ENCODE measurements at places on chromosomes 13 and 19. TPM values are rescaled to one million over a fixed set of nuclear protein-coding genes. Genes with fewer than 3 reads are reported as not detected.

TTYH1 gene
- polyA plus RNA-seq, result 0.17 TPM

USHBP1 gene
- polyA plus RNA-seq, result not detected

- no peak for DNase-seq
Observed at GRCh38 chr13:46569456-46569855, 16.5 kb downstream of the LRCH1 start.

DNA sequence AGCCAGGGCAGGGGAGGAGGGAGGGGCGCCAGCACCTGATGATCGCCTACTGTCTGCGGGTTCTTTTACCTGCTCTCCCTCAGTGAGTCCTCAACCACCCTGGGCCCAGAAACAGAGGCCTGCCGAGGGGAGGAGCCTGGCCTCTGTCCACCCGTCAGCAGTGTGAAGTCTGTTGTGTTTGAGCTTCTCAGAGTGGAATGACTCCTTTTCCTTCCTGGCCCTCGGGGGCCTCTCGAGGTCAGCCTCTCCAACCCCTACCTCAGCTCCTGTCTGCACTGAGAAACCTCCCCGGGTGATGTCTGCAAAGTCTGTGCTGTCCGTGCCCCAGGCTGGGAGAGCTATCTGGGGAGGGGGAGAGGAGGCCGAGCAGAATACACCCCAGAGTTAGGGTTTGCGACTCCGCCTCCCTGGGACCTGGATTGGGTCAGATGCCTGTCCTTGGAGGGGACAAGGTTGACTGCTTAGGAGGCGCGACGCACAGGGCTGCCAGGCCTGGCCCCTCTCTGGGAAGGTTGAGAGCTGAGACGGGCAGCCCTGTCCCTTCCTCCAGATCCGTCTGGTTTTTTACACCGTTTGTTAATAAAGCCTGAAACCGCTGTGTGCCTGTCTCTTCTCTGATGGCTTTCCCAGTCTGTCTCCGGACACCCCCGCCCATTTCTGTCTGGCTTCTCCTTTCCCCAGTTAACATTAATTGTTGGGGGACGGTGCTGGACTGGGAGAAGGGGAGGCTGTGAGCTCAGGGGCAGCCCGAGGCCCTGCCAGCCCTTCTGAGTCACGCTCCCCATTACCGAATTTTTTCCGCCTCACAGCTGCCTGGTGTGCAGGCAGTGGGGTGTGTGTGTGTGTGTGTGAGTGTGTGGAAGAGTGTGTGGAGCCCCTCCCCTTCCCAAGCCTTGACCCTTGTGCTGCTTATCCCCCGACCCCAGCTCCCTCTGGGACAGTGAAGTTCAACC lies 989 bp upstream of the SSC5D start:
- no peak for DNase-seq

GRCh38 chr19:54888239-54888638 lies 14.2 kb downstream of the FCAR start:
- no peak for DNase-seq

DNA sequence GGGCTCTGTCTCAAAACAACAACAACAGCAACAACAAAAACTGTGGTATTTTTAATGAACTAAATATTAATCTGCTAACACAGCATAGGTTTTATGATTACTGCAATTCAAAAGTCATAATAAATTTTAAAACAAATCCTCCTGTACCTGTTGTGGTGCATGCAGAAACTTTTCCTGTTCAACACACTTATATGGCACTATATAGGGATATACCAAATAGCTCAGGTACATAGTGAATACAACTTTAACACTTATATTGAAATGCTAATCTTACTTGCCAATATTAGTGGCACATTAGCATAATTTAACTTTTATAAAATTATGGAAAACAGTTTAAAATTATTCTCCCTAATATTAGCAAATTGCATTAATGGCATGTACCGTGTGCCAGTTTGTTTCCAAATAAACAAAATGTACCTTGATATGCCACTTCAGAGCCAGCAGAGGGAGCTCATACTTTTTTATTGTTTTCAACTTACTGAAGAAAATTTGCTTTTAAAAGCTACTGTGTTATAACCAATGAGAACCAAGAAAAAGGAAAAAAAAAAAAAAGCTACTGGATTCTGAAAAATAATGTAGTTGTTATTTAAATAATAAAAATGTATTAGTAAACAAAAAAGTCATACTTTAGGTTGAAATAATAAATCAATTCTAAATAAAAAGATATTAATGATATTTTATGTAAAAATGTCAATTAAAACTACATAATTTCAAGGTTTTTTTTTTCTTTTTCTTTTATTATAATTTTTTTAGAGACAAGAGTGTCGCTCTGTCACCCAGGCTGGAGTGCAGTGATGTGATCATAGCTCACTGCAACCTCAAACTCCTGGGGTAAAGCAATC lies 18.0 kb upstream of the RBM26 start:
- peak; percentile 72 for DNase-seq

- DNase-seq, result peak; percentile 36
Observed at GRCh38 chr19:18119013-18119716, 21.6 kb downstream of the MAST3 start.

GRCh38 chr13:102487330-102487729 lies 85.5 kb upstream of the FGF14 start:
- DNase-seq, result no peak
